NCI-H1436 treated with DMSO at 0.1 percent for 48 hours (cell line): ENCODE measurements at places on chromosomes 3 and 15.

- DNase-seq, result no peak
Measured at GRCh38 chr15:29903785-29904464, 81.7 kb upstream of the TJP1 start.

- peak; percentile 70 for DNase-seq
Measured at GRCh38 chr3:115469649-115470048, 153.7 kb upstream of the GAP43 start.

DNA sequence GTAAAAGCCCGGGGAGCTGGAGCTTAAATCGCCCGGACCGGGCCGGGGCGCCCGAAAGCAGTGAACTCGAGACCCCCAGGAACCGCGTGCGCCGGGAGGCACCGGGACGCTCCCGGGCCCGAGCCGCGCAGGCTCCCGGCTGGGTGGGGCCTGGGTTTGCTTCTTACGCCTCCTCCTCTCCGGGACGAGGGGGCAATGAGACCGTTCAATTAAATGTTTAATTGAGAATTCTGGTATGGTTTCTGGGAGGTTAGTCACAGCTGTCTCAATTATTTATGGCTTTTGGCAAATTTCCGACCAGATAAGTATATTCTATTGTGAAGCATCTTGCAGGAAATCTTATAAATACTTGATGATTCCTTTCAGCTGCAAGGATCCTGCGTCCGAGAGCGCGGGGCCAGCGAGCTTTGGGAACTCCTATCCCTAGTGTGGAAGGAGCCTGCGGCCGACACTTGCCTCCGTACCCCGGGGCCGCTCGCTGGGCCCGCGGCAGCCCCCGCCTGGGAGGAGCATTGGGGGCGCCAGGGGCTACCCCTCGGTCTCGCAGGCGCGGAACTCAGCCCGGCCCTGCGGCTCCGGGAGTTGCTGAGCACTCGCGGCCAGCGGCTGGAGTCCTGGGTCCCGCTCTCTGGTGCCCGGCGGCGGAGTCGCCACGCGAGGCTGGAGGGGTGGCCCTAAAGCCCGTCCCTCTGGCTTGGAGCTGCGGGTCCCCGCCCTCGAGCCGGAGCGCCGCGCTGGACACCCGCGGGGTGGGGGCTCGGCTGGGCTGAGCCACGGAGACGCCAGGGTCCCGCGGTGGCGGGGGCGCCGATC lies 10.3 kb downstream of the ISL2 start:
- DNase-seq, result no peak

- no peak for DNase-seq
Measured at GRCh38 chr3:13569641-13570390, 20.9 kb downstream of the FBLN2 start.

- no peak for DNase-seq
Measured at GRCh38 chr3:177842743-177843734, 645.8 kb upstream of the TBL1XR1 start.

DNA sequence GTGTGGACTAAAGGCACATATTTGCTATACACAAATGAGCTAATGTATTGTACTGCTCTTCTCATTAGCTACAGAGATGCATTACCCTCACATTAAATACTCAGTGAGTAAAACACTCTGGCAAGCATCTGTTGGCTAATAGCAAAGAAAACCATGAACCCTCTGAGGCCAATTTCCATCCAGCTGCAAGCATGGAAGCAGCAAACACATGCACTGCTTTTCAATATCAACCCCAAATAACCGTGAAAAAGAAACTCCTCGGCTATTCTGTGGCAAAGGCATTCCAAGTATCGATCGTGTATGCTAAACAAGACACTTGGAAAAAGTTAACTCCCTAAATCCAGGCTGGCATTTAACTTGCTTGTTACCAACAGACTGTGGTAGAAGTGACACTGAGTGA lies 67.0 kb downstream of the PEAK1 start:
- peak; percentile 5 for DNase-seq

DNA sequence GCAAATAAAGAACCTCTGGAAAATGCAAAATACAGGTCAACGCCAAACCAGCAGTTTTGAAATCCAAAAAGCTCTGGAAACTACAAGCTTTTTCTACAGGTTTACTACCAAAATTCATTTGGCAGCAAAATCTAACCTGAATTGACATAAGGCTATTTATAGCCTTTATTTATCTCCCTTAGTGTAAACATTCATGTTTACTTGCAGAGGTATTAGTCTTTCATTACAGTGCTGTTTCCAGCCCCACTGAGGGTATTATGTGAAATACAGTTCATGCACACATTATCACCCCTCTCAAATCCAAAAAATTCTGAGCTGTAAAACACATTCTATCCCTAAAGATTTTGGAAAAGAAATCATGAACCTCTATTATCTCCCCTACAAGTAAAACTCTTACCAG lies 7.2 kb downstream of the SKIC8 start:
- DNase-seq, result no peak

- no peak for DNase-seq
Measured at GRCh38 chr15:94383041-94383440, 151.7 kb downstream of the MCTP2 start.

GRCh38 chr15:73474785-73475184 lies 31.8 kb downstream of the REC114 start:
- no peak for DNase-seq

- DNase-seq, result no peak
Measured at GRCh38 chr3:193821151-193821668, 228.2 kb downstream of the OPA1 start.

DNA sequence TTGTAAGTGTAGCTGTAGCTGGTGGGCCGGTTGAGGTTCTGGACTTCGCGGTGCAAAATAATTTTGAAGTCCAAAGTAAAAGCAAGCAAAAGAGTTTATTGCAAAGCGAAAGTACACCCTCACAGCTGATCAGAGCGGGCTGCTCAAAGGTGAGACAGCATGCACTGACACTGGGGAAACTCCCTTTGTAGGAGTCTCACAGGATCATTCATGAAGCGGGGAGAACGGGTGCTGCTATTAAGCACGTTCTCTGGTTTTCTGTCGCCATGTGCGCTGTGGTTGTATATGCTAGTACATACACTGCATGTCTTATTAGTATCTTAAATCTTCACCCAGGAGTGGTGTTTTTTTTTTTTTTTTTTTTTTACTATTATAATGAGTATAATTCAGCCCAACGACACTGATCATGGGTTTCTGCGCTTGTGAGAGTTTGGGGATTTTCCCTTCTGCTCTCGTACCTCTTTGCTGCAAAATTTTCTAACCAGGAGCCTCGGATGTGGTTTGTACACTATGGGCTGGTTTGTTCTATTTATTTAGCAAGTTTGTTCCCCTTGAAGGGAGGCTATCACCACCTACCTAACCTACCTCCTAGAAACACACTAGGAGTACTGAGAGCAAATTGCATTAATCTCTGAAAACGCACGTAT lies 1.4 kb upstream of the AP4E1 start:
- no peak for DNase-seq

GRCh38 chr3:131786386-131786785 lies 248.4 kb downstream of the CPNE4 start:
- no peak for DNase-seq

DNA sequence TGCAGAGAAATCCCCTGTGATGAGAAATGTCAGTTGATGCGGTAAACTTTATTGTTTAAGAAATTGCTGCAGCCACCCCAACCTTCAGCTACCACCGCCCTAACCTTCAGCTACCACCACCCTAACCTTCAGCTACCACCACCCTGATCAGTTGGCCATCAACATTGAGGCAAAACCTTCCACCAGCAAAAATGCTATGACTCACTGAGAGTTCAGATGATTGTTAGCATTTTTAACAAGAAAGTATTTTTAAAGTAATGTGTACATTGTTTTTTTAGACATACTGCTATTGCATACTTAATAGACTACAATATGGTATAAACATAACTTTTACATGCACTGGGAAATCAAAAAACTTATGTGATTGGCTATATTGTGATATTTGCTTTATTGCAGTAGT lies 30.0 kb downstream of the U2SURP start:
- DNase-seq, result no peak

DNA sequence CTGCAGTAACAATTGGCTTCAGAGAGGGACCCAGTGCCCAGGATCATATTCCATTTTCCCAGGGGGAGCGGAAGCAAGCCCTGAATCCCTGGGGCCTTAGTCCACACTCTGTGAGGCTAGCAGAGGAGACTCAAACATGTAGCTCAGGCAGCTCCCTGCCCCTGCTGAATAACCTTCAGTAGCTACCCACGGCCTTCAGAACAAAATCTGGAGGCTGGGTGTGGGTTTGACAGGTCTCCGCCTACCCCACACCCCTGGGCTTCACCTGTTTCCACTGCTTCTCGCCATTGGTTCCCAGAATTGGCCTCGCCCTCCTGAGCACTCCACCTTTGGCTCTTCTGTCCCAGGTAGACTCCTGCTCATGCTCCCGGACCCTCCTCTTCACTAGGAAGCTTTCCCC lies 93.6 kb upstream of the ATP2B2 start:
- no peak for DNase-seq

DNA sequence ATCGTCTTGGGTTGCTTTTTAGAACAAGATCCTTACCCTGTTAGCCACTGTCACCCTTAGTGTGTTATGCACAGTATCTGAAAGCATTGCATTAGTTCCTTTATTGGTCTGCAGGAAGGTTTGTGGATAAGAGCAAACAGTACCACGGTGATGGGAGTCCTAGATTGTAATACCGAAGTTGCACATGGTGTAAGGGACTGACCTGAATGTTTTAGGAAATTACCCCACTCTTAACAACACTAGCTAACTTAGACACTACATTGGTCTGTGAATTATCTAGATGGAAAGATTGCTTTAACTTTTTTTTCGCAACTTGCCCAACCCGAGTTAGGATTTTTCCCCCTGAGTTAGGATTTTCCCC lies 1.3 kb downstream of the STT3B start:
- DNase-seq, result no peak

GRCh38 chr3:100401674-100402041 lies 319 bp downstream of the LNP1 start:
- no peak for DNase-seq

DNA sequence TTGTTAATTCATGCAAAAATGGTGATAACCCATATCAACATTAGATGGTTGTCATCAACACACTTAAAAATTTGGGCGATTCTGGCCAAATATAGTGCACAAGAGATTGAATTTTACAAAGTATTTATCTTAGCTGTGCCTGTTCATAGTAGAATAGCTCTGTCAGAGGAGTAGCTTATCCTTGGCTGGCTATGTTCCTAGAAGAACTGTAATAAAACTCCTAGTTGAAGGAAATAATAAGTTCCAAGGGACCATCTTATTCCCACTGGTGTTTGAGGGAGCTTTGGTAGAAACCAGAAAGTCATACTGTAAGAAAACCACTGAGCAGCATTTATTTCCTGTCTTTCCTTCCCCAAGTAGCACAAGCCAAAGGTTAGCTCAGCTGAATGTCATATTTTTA lies 201.8 kb downstream of the GRM7 start:
- no peak for DNase-seq

GRCh38 chr15:39030291-39031070 lies 465.9 kb upstream of the RASGRP1 start:
- no peak for DNase-seq
